ENCODE measurements at places on chromosomes 16 and 17.
A peak's percentile ranks its signal among the peaks of the same experiment; 100 is the strongest.

DNA sequence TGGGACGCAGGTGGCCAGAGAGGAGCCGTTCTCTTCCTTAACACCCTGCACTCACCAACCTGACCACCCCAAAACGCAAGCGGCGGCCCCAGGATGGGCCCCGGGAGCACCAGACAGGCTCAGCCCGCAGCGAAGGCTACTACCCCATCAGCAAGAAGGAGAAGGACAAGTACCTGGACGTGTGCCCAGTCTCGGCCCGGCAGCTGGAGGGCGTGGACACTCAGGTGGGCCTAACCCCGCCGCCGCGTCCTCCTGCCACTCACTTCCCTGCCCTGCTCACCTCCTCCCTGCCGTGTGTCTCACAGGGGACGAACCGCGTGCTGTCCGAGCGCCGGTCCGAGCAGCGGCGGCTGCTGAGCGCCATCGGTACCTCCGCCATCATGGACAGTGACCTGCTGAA is 4.6 kb upstream of the HSD3B7 start:
- no peak for DNase-seq

GRCh38 chr17:81025741-81026129 is 9.2 kb upstream of the BAIAP2 start:
- no peak for DNase-seq

- no peak for DNase-seq
Measured at GRCh38 chr17:73660366-73660765, 16.1 kb upstream of the SDK2 start.

DNA sequence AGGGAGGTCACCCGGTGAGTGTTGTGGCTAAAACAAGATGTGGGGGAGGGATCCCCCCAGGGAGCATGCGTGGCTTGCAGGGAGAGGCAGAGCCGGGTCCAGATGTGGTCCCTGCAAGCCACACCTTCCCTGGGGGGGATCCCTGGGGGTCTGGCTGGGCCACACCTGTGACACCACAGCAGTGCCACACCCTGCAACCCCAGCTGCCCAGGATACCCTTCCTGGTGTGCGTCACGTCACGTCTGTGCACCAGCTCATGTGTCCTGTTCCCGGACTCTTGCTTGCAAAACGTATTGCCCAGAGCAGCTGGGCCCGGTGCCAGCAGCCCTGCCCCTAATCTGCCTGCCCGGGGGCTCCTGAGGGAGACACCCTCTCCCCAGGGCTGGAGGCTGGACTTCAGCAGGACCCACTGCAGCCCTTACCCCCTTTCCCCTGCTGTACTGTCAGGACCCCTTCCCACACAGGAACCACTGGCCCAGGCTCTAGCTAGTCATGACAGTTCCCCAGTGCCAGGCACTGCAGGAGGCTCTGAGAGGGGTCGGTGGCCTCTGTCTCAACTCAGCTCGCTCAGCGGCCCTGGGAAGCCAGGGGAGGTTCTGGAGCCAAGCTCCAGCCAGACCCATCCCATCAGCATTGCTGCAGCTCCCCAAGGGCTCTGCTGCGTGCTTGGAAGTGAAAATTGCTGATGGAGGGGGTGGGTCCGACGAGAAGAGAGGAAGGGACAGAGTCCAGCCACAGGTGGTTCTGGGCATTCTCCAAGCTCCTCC is 25.8 kb upstream of the ACSF3 start:
- DNase-seq = no peak

- no peak for DNase-seq
Measured at GRCh38 chr16:89589241-89589926, 13.8 kb downstream of the CPNE7 start.

DNA sequence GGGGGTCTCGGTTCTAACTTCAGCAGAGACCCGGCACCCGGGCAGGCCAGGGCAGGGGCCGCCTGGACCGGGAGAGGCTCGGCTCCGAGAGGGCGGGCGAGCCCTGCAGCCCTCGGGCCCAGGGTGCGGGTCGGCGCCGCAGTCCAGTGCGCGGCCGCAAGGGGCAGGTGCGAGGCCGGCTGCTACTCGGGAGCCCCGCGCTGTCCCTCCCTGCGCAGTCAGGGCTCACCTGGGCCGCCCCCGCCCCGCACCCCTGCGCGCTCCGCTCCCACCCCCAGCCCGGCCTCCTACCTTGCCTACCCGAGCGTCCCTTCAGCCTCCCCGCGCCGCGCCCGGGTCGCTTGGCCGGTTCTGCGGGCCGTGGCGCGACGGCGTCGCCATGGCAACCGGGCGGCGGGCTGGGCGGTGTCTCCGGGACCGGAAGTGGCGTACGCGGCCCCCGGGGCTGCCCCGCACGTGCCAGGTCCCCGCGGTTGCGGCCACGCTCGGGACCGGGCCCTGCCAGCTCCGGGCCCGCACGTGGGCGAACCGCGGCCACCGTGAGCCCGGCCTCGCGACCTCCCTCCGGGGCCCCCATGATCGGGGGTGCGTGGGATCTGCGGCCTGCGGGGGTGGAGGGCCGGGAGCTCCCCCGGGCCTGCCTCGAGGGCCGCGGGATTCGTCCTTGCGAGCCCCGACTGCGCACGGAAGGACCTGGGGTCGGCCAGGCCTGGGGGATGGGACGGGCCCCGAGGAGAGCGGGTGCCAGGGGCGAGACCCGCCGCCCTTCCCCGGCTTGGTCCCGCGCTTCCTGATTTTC is at the start of gene CYB561:
Gene CYB561 (minus strand): TSS at position 353 of the 799 bp plus-strand sequence. CDS start 8,759 bp downstream, outside the sequence.
- peak; percentile 86 for DNase-seq

- DNase-seq = peak; percentile 3
Measured at GRCh38 chr17:31609331-31609730, 217.9 kb downstream of the RAB11FIP4 start.

DNA sequence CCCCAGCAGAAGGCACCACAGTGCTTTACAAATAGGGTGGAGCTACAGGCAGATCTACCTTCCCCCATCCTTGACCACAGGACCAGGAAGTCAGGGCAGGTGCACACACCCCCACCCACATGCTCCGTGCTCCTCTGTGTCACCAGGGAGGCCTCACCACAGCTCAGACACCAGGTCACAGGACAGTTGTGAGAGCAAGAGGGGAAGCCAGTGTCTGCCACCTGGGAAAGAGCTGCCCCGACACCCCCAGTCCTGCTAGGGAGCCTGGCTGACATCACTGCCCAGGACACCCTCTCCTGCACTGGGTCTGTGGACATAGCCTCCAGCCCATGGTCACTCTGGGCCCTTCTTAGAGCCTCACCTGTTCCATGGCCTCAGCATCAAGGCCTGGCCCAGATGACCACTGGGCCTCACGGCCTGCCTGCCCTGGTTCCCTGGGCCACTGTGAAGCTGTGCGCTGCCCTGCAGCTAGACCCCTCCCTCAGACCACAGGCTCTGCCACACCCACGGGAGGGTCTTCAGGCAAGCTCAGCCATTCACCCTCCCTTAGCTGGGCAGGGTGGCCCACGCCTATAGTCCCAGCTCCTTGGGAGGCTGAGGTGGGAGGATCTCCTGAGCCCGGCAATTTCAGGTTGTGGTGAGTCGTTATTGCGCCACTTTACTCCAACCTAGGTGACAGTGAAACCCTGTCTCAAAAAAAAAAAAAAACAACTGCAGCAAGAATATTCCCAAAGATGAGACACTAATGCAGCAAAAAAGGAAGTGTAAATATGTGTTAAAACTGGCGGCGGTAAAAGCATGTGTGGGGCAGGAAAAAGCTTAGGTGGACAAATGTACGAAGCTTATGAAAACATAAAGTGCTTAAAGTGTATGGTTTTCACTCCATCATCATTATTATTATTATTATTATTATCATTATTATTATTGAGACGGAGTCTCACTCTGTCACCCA is 14.2 kb downstream of the POLR3K start:
- DNase-seq = peak; percentile 64

- peak; percentile 70 for DNase-seq
Measured at GRCh38 chr17:4142107-4142900, 526 bp downstream of the ZZEF1 start.

DNA sequence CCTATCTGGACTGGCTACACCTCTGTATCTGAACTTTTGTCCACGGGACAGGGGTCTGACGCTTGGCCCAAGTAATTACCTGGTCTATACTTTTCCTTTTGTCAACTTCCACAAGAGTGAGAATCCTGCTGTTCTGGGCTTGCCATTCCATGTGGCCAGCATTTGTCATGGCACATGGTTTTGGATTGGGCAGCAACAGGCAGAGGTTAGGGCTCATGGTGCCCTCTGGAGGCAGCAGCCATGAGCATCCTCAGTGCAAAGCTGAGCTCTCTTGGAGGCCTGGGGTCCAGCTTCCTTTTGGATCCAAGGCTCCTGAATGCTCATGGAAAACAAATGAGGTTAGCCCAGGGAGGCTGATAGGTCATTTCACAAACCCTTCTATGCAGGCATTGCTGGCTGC is 7.5 kb upstream of the EDC4 start:
- DNase-seq = no peak

- no peak for DNase-seq
Measured at GRCh38 chr16:75101635-75102034, 14.9 kb downstream of the LDHD start.

DNA sequence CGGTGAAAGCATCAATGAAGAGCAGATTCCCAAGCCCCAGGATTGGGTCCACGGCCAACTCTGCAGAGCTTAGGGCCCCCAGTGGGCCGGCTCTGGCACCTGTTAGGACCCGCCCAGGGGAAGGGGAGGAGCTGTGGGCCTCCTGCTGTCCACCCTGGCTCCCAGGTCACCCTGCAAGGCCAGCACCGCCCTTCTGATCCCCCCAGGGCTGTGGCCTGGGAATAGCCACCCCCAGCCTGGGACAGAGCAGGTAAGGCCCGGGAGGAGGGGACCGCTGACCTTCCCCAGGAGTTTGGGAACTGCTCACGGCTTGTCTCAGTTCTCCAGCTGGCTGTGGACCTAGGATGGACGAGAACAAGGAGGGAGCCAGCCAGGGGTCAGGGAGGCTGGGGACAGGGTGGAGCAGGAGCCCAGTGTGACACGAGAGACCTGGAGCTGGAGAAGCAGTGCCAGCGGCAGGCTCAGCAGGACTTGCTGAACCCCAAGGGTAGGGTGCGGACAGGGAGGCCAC is 39.3 kb upstream of the SLC38A10 start:
- no peak for DNase-seq

GRCh38 chr17:76549215-76549518 is 9.3 kb downstream of the PRCD start:
- DNase-seq = no peak

GRCh38 chr16:63361032-63361624 is 1324.9 kb upstream of the CDH8 start:
- no peak for DNase-seq
